EH (cell line): ENCODE measurements at places on chromosomes 1 and 21.
A peak's percentile ranks its signal among the peaks of the same experiment; 100 is the strongest.

GRCh38 chr21:16427587-16428087 is 697.9 kb downstream of the USP25 start:
- DNase-seq, result no peak

- no peak for DNase-seq
These were observed 39.1 kb upstream of the CLDN14 start for GRCh38 chr21:36518883-36519492.

DNA sequence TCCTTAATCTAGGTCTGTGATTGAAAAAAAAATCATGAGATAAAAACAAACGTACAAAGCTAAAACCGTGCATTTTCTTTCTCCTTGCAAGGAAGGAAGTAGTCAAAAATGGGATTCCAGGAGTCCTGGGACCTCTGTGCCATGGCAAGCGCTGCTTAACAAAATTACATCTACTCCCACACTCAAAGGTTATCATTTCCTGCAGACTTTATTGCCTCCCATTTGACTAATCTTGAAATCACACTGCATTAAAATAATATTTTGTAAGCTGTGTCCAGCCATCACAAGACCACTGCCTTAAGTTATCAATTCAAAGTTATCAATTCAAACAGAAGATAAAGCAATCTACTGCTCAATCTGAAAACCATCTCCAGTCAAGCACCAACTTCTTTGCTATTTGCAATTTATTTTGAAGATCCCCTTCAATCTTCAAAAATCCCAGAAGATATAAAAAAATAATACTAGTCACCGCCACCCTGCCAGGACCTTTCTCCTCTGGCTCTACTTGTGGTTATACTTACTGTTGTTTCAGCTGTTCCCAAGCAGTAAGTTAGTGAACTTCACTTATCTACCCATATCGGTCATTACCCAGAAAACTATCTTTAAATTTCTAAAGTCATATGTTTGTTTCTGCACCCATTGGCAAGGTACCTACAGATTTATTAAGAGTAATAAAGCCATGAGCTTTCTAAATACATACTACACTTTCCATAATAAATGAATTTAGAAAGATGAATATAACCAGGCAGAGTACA is 38.1 kb upstream of the RAP1GAP start:
- no peak for DNase-seq

DNA sequence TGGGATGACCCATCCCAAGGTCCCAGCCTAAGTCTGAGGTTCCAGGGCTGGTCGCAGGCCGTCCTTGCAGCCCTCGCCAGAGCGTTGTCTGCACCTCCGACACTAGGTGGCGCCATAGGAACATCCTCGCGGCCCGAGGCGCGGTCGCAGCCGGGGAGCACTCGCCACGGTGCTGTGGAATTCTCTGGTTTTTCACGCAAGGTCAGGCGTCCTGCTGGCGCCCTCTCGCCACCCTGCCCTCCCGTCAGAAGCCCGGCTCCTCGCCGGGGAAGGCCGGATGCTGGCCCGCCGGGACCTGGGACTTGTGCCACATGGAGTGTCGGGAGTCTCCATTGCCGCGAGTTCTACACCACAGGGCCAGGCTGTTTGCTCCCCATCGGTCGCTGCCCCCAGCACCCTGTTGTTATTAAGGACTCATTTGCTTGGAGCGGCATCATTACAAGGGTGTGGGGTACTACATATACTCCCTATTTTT is 196.8 kb upstream of the LMO4 start:
- peak; percentile 78 for DNase-seq

DNA sequence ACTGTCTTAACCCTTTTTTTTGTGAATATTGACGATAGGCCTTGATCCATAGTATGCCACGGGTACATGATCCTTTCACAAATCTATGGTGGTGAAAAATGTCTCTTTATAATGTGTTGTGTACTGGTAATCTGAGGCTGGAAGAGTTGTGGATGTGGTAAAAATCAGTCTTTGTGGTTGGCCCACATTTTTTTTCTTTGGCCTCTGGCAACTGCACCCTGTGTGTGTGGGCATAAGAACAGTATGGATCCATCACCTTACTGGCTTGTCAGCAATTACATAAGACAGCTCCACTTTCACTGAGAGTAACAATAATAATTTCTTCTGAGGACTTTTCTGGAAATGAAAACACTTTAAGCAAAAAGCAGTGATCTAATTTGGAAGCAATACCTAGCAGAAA is 101.6 kb downstream of the GABPA start:
- DNase-seq, result peak; percentile 20

DNA sequence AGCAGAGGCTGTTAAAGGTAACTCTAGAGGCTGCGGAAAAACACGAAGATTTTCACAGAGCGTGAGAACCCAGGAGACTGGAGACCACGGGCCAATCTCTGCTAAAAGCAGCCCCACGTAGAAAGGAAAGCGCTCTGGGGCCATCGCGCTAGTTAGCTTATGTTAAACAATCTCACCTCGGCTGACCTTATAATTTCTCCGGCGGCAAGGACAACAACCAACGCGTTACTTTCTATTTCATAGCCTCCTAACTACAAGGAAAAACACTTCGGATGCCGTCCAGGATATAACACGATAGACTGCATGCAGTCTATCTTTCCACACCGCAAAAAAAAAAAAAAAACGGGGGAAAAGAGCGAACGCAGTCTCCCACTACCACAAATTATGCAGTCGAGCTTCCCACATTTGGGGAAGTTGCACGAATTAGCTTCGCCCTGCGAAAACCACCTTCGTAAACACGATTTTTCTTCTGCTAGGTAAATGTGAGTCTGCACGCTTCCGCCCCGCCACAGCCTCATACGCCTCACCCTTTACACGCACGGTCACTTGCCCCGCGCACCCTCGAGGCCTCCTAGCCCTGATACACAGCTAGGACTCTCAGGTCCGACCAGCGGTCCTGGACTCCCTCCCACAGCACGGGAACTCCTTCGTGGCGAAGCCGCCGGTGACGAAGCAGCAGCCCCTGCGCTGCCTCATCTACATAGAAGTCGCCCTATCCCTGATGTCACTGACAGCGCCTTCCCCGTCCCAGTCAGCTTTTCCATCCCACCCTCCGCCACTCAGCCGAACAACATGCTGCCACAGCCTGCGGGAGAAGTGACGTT is 87.8 kb downstream of the PRKAB2 start:
- peak; percentile 89 for DNase-seq

GRCh38 chr1:36151845-36152203 is 2.5 kb upstream of the TRAPPC3 start:
- peak; percentile 55 for DNase-seq

GRCh38 chr1:163744301-163744887 is 422.6 kb downstream of the NUF2 start:
- DNase-seq, result peak; percentile 29

- peak; percentile 4 for DNase-seq
These were observed 52.0 kb downstream of the FOXJ3 start for GRCh38 chr1:42282867-42283583.

DNA sequence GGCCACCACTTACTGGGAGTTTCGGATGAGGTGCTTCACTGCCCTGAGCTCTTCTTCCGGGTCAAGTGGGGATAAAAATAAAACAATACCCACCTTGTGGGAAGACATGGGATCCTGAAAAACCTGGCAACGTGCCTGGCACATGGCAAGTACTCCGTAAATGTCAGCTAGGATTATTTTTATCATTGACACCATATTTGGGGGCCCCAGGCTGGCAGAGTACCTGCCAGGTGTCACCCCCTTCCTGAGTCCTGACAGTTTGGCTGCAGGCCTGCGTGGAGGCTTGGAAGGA is 9.2 kb upstream of the EPHA2 start:
- DNase-seq, result no peak

DNA sequence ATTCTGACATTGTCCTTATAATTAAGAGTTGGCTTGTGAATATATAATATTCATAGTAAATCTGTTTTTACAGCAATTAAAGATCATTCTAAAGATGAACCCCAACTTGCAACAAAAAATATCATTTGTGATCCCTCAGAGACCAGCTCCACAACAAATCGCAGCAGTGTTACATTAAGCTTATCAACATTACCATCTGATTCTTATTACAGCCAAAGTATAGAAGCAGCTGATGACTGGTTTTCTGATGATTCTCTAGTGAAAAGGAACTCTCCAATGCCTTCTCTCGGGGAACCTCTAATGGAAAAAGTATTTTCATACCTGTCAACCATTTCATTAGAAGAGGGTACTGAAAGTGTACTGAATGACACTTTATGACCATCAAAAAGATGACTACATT is 45.4 kb downstream of the C1orf185 start:
- DNase-seq, result no peak

- no peak for DNase-seq
These were observed 92.7 kb downstream of the MAB21L3 start for GRCh38 chr1:116203920-116204319.

DNA sequence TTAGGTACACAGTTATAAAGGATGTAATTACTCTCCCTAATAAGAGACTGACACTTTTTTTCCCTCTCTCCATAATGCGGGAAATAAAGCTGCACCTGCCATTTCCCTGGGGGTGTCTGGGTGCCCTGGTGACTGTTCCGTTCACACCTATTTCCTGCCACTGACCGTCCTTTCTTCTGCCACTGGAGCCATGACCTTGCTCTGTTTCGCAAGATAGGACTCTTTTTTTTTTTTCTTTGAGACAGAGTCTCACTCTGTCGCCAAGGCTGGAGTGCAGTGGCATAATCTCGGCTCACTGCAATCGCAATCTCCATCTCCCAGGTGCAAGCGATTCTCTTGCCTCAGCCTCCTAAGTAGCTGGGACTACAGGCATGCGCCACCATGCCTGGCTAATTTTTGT is 66.1 kb upstream of the SERBP1 start:
- no peak for DNase-seq

- DNase-seq, result peak; percentile 74
These were observed 829 bp downstream of the ADAR start for GRCh38 chr1:154607106-154607608.

DNA sequence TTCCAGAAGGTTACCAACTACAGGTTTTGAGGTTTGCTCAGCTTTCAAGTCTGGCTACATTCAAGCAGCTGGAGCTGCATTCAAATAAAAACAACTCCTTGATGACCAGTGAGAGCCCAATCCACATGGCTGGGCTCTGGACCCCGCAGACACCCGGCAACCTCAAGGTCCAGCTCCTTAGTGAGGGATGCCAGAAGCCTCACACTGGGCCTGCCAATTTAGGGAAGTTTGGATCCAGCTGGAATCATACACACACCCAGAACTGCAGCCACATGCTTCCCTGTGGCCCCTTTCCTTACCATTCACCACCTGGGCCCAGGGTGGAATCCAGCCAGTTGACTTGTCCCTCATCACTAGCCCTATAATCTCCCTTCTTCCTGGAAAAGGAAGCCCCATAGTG is 123.7 kb downstream of the UBE2U start:
- no peak for DNase-seq

DNA sequence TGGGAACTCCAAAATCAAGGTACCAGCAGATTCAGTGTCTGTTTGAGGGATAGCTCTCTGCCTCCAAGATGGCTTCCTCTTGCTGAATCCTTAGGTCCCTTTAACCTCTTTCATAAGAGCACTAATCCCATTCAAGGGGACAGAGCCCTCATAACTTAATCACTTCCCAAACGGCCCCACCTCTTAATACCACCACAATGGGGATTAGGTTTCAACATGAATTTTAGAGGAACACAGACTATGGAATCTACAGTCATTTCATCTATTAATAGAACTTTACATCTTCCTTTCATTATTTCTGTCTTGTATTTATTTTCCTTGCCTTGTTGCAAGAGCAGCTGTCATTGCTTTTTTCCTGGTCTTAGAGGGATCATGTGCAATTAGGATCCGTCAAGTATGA is 30.3 kb downstream of the HOOK1 start:
- DNase-seq, result no peak

- DNase-seq, result peak; percentile 28
These were observed 45.8 kb downstream of the BCAR3 start for GRCh38 chr1:93635614-93636543.

DNA sequence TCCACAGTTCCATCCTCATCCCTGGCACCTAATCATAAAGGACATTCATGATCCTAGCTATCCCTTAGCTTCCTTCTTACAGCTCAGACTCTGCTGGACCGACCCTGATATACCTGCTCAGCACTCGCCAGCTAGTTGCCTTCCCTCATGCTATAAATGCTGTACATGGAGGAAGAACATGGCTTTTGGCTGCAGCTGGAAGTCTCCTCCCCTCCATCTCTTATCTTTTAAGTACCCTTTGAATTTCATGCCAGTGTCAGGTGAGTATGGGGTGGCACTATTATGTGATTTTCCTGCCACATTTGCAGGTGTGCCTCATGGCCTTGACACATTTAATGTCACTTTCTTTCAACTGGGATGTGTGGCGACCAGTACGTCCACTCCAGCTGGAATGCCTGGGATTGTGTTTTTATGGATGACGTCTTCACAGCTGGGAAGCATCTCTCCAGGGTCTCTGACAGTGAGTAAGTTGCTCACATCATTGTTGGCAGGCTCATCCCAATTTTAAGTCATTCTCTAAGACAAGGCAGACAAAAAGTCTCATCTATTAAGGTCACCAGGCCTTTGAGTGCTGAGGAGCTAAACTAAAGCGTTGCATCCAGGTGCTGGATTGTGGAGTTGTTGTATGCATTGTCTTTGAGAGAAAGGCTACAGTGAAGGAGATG is 43.4 kb downstream of the RUNX1 start:
- DNase-seq, result peak; percentile 44

- DNase-seq, result no peak
These were observed 1372.3 kb downstream of the AMY1C start for GRCh38 chr1:105122041-105122440.

DNA sequence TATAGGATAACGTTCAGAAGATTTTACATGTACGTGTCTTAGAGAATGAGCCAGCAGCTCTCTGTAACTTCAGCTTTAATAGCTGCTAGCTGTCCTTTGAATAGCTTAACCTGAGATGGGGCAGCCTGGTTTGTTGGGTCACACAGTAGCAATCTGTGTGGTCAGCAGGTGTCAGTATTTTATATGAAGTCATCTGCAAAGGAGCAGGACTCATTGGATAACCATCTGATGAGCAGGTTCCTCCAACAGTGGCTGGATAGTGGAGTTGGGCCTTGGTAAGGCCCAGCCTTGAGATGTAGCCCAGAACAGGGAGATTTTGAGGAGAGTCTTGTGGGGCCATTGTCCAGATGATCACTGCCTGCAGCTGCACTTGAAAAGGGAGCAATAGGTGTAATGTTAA is 6.4 kb downstream of the GSTM5 start:
- DNase-seq, result peak; percentile 28

GRCh38 chr1:56844545-56845136 is 10.0 kb upstream of the C8A start:
- DNase-seq, result no peak

- DNase-seq, result peak; percentile 56
These were observed 127.3 kb downstream of the HLCS start for GRCh38 chr21:36839123-36839522.

DNA sequence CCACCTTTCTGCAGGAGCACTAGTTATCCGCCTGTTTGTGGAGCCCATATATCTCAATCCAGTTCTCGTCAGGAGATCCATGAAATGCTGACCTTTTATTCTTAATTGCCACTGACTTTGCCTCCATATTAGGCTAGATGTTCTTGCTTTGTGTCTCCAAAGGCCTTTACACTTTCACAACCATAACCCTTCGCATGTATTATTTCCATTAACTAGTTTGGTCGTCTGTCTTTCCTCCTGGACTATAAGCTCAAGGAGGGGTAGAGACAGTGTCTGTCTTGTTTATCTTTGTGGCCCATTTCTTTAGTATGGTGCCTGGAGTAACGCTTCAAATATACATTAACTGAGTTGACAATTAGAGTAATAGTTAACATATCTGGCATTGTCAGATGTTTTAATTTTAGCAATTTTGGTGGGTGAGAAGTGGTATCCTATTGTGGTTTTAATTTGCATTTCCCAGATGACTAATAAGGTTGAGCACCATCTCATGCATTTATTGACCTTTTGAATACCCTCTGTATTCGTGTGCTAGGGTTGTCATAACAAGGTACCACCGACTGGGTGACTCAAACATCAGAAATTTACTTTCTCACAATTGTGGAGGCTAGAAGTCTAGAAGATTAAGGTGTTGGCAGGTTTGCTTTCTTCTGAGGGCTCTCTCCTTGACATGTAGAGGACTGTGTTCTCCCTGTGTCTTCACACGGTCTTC is 21.7 kb upstream of the IL12RB2 start:
- no peak for DNase-seq
